ENCODE measurements at places on chromosomes 3 and 15.

- no peak for DNase-seq
Observed at GRCh38 chr15:84782346-84782745, 34.0 kb downstream of the ZNF592 start.

- no peak for DNase-seq
Observed at GRCh38 chr15:80773792-80774352, 5.3 kb upstream of the CEMIP start.

GRCh38 chr3:162353414-162353813 lies 856.8 kb downstream of the OTOL1 start:
- no peak for DNase-seq

GRCh38 chr3:45980819-45981218 lies 14.8 kb downstream of the FYCO1 start:
- no peak for DNase-seq

- no peak for DNase-seq
Observed at GRCh38 chr15:52056001-52056400, 37.0 kb downstream of the MAPK6 start.

DNA sequence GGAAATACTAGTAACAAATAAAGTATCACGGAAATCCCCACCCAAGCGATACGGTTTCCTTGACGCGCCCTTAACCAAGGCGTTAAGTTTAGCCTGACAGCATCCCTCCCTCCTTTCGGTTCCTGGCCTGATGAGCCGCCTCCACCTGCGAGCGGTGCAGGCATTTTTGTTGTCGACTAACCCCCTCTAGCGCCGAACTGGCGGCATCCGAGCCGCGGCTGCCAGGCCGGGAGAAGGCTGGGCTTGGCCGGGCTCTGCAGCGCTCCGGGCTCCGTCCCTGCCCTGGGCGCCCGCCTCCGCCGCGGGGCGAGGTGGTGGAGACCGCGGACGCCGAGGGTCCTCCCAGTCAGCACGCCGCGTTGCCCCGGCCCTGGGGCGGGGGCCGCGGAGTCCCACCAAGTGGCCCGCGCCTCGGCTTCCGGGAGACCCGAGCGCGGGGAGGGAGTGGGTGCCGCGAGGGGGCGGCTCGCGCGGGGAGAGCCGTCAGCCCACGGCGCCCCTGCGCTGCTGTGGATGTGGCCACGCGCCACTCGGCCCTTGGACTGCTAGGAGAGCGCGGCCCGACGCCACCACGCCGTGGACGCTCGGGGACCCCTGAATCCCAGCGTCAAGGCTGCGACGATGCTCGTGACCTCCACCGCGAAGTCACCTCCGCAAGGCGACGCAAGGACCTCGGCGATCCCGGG lies 1.1 kb upstream of the EPHA6 start:
- DNase-seq: peak; percentile 83

- DNase-seq: peak; percentile 46
Observed at GRCh38 chr3:123757281-123757940, 126.7 kb downstream of the MYLK start.

GRCh38 chr3:64111083-64111482 lies 87.8 kb upstream of the PSMD6 start:
- DNase-seq: no peak

DNA sequence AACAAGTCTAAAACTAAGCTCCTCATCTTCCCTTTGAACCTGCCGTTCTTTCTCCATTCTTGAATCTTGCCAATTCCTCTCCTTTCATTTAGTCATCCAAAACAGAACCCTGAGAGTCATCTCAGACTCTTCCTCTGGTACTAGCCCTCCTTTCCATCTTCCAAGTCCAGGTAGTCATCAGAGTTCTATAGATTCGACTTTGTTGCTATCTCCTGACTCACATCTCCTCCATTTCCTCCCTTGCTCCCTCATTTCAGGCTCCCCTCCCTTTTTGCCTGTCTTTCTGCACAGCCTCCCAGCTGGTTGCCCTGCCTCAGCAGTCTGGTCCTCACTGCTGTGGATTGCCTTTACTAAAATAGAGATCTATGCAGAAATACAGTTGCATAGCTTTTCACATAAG lies 4.7 kb downstream of the ATG7 start:
- DNase-seq: no peak

DNA sequence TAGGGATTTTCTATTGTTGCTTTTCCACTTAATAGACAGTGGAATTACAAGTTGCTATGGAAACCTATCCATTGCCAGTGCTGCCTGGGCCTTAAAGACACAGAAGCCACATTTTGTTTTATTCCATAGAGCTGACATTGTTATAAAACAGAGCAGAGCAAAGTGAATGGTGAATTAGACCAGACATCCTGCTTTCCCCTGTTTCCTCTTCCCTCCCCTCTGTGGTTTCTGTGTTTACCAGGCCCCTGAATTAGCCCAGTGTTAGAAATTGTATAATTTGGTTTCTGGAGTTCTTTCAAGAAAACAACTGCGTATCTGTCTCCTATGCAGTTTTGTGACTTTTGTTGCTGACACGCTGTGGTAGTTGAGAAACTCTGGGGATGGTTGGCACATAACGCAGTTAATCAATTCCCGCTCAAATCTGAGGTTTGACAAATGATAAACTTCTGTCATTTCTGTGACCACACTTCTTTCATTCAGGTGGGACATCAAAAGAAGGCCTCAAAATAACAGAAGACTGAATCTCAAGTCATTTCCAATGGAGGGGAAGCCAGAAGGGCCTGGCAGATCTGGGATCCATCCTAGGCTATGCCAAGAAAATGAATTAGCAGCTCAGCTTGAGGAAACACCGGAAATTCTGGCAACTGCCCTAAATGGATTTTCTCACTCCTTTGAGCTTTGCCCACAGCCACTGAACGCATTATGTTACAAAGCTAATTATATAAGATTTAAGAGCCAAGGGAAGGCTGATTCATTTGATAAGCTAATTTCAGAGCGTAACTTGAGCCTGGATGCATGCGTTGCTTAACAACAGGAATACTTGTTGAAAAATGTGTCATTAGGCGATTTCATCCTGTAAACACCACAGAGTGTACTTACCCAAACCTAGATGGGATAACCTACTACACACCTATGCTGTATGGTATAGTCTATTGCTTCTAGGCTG lies 46.9 kb downstream of the NR1D2 start:
- no peak for DNase-seq

- no peak for DNase-seq
Observed at GRCh38 chr3:131658771-131659170, 156.0 kb upstream of the MRPL3 start.

- DNase-seq: no peak
Observed at GRCh38 chr3:71885006-71885405, 100.1 kb upstream of the PROK2 start.

- no peak for DNase-seq
Observed at GRCh38 chr3:174862101-174862500, 3.0 kb downstream of the NAALADL2 start.

DNA sequence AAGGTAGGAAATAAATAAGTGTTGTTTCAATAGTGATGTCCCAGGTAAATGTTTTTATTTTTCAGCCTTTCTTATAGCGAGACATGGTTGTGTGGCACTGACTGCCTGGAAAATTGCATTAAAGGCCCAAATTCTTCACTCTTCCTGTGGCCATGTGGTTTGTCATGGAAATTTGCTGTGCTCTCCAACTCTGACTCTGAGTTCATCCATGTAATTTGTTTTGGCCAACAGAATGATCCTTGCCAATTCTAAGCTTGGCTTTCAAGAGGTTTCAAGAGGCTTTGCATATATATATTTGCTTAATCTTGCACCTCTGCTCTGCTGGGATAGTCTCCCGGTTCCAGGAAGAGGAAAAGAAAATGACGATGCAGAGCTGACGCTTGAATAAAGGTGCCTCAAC lies 107.5 kb upstream of the ARHGEF26 start:
- DNase-seq: no peak

DNA sequence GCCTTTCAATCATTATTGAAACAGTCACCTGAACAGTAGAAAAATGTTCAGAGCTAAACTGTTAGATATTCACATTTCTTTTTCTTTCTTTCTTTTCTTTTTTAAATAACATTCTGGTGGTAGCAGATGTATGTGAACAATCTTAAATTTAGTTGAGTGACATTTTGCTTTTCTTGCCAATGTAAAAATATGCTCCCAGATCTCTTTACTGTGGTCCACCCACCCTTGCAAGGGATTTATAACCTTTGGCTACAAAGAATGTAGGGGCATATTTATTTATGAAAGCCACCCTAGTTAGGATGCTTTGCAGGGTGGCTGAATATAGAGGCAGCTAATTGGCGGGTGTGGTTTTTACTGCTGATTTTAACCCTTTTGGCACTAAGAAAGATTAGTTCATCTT lies 473.9 kb downstream of the MFSD1 start:
- DNase-seq: no peak

GRCh38 chr3:65128346-65128745 lies 440.5 kb upstream of the ADAMTS9 start:
- no peak for DNase-seq

- DNase-seq: peak; percentile 71
Observed at GRCh38 chr3:128004661-128005060, 47.6 kb upstream of the SEC61A1 start.
